ENCODE measurements at places on chromosomes 7 and 10.

GRCh38 chr7:46478046-46478445 is 557.0 kb upstream of the IGFBP3 start:
- no peak for DNase-seq

- DNase-seq: no peak
Measured at GRCh38 chr10:34124522-34125035, 690.5 kb downstream of the PARD3 start.

- DNase-seq: no peak
Measured at GRCh38 chr7:133056370-133057238, 25.3 kb downstream of the CHCHD3 start.

DNA sequence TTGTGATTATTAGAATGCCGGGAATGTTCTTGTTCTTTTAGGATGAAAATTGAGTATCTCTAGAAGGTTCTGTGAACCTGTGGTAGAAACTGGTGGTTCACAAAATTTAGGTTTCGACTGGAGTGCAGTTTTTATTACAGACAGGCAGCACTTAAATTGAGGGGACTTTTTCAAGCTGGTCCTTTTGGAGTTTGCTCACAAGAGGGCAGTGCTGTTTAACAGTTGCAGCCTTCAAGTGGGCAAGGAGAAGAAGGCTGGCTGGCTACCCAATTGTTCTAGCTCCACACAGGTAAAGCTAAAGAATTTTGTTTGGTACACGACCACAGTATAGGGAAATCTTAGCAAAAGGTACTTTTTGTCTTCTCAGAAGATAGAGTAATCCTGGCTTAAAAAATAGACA is 233.6 kb downstream of the SNX13 start:
- DNase-seq: no peak

Measured in activated CD8-positive, alpha-beta memory T cell treated with anti-CD3 and anti-CD28 coated beads for 4 hours (primary cell).